DND-41 (cell line): ENCODE measurements at places on chromosomes 2 and 18.

DNA sequence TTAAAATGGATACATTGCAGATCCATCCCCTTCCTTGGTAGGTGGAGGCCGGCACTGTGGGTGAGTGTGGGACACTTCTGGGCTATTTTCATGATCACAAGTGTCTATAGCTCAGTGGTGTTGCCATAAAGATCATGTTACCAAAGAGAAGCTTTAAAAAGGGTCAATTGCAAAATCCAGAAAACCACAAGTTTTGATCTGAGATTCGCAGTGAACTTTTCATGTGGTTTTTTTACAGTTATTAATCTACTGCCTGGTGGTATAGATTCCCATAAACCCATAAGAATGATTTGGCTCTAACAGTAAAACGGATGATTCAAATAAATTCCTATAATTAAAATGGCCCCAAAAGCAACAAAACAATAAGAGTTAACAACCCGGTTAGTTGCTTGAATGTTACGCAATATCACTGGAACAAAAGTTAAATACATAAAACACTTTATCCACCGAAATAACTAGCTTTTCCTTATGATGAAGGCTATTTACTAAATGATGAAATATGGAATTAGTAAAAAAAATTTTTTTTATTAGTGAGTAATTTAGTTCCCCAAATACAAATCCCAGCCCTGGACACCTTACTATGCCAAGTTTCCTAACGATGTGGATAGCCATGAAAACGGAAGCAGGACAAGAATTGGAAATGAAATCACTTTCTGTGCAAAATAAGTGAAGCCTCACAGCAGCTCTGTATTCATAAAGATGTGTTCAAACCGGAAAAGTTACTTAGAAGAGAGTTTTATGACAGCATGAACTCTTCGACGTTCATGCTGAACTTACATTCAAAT lies 95.6 kb upstream of the THOC1 start:
- H3K36me3 ChIP-seq = no peaks in the 10 kb centered on the region
- H3K27ac ChIP-seq = no peak overlapping the region
- H3K27me3 ChIP-seq = peaks cover 5% of the 10 kb centered on the region
- DNase-seq = no peak

GRCh38 chr2:204647626-204648025 lies 102.4 kb downstream of the PARD3B start:
- H3K36me3 ChIP-seq = no peaks in the 10 kb centered on the region
- H3K27ac ChIP-seq = no peak overlapping the region
- H3K27me3 ChIP-seq = no peaks in the 10 kb centered on the region
- no peak overlapping the region for H3K4me3 ChIP-seq

DNA sequence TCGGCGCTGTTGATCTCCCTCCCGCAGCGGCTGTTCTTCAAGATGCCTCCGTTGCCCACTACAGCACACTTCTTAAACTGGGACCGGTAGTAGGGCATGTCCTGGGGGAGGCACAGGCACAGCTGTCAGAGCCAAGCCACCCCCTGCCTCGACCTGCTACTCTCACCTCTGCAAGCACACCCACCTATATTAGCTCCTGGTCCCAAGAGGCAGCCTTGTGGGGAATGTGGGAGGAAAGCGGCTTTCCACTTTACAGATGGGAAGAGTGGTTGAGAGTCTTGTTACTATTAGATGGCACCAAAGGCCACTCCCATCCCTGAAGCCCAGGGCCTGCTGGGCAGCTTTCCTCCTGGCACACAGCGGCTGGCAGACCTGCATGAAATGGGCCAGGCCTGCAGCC lies 29.2 kb upstream of the LOXHD1 start:
- no peaks in the 10 kb centered on the region for H3K36me3 ChIP-seq
- no peak for DNase-seq
- H3K27ac ChIP-seq = no peak overlapping the region
- H3K4me1 ChIP-seq = no peaks in the 10 kb centered on the region
- H3K4me3 ChIP-seq = no peak overlapping the region
- no peaks in the 10 kb centered on the region for H3K27me3 ChIP-seq

- H3K36me3 ChIP-seq = no peaks in the 10 kb centered on the region
- no peak overlapping the region for H3K4me3 ChIP-seq
- DNase-seq = no peak
- no peaks in the 10 kb centered on the region for H3K27me3 ChIP-seq
These were observed 69.2 kb downstream of the LONRF2 start for GRCh38 chr2:100252811-100253698.

DNA sequence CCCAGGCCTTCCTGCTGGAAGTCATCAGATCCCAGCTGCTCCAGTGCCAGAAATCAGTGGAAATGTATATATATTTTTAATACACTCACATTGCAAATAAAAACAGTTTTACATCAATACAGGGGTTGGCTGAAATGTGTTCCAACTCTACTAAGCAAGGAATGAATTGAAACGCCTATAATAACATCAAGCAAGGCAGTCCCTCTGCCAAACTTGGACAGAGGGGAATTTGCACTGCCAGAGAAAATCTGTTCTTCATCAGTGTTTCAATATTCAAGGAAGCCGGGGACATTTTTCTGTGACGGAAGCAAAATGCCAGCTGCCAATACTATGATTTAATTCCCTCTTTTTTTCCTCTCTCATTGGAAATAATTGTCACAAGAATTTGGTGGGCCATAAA lies 335.3 kb downstream of the TNS1 start:
- DNase-seq = no peak
- H3K27me3 ChIP-seq = peaks cover 2% of the 10 kb centered on the region
- no peak overlapping the region for H3K4me3 ChIP-seq
- no peak overlapping the region for H3K27ac ChIP-seq

- no peaks in the 10 kb centered on the region for H3K36me3 ChIP-seq
- no peak for DNase-seq
- H3K27ac ChIP-seq = no peak overlapping the region
- H3K4me1 ChIP-seq = no peaks in the 10 kb centered on the region
- H3K27me3 ChIP-seq = peaks cover 10% of the 10 kb centered on the region
These were observed 42.3 kb downstream of the AQP12A start for GRCh38 chr2:240733803-240734495.

GRCh38 chr2:201228271-201228911 lies 31.9 kb upstream of the CASP8 start:
- no peak overlapping the region for H3K4me3 ChIP-seq
- no peaks in the 10 kb centered on the region for H3K27me3 ChIP-seq
- no peaks in the 10 kb centered on the region for H3K36me3 ChIP-seq
- peaks cover 18% of the 10 kb centered on the region for H3K4me1 ChIP-seq

DNA sequence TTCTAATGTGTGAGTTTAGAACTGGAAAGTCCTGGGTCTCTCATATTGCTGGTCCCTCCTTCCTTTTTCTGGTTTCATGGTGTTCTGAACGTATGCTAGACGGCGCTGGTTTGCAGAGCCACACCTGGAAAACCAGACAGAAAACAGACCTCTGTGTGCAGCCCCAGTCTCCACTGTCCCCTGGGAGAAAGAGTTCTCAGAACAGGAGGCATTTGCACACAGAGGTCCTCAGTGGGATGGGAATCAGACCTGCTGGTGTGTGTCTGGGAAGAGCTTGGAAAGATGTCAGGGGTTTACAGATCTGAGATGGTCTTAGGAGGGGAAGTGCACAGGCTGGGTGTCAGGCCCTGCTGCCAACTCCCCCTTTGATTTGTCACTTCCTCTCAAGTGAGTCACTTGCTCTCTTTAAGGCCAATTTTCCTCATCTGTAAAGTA lies 14.9 kb upstream of the MBP start:
- peak overlapping the region; percentile 72 for H3K27ac ChIP-seq
- DNase-seq = no peak
- H3K4me1 ChIP-seq = peaks cover 34% of the 10 kb centered on the region
- no peaks in the 10 kb centered on the region for H3K36me3 ChIP-seq
- no peaks in the 10 kb centered on the region for H3K27me3 ChIP-seq
- no peak overlapping the region for H3K4me3 ChIP-seq

GRCh38 chr2:54579061-54579681 lies 123.0 kb downstream of the SPTBN1 start:
- DNase-seq = no peak
- no peak overlapping the region for H3K27ac ChIP-seq
- H3K27me3 ChIP-seq = no peaks in the 10 kb centered on the region

DNA sequence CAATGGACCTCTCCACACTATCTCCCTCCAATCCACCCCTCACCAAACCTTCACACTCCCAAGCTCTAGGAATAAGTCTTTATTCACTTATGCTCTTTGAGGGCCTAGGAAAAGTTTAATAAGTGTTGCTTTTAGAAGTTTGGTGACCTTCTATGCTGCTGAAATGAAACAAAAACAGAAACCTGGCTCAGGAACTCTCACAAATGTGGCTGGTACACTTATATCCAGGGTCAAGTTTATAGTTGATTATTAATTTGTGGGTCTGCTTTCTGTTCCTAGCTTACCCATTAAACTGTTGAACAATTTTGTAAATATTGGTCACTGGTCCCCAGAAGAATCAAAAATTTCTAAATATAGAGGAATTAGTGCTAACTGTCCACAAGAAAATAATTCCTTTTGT lies 14.2 kb upstream of the ANKRD44 start:
- no peak overlapping the region for H3K4me3 ChIP-seq
- peaks cover 7% of the 10 kb centered on the region for H3K4me1 ChIP-seq
- H3K27me3 ChIP-seq = no peaks in the 10 kb centered on the region
- H3K27ac ChIP-seq = no peak overlapping the region
- DNase-seq = no peak

DNA sequence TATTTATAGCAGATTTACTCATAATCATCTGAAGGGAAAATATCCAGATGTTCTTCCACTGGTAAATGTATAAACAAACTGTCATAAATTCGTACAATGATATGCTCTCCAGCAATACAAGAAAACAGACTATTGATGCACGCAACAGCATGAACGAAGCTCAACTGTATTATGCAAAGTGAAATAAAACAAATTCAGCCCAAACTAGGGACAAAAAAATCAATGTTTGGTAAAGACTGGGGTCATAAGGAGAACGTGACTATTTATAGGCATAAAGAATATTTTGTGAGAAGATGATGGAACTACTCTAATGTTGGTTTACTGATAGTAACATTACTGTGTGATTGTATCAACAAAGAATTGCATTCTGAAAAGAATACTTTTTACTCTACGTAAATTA lies 1276.7 kb upstream of the DDX18 start:
- H3K4me1 ChIP-seq = no peaks in the 10 kb centered on the region
- DNase-seq = no peak
- no peaks in the 10 kb centered on the region for H3K36me3 ChIP-seq
- H3K27me3 ChIP-seq = no peaks in the 10 kb centered on the region
- no peak overlapping the region for H3K4me3 ChIP-seq

- peaks cover 64% of the 10 kb centered on the region for H3K36me3 ChIP-seq
- no peak for DNase-seq
- peaks cover 18% of the 10 kb centered on the region for H3K4me1 ChIP-seq
- H3K4me3 ChIP-seq = no peak overlapping the region
- no peaks in the 10 kb centered on the region for H3K27me3 ChIP-seq
These were observed 6.8 kb downstream of the SFT2D3 start for GRCh38 chr2:127707890-127708648.

DNA sequence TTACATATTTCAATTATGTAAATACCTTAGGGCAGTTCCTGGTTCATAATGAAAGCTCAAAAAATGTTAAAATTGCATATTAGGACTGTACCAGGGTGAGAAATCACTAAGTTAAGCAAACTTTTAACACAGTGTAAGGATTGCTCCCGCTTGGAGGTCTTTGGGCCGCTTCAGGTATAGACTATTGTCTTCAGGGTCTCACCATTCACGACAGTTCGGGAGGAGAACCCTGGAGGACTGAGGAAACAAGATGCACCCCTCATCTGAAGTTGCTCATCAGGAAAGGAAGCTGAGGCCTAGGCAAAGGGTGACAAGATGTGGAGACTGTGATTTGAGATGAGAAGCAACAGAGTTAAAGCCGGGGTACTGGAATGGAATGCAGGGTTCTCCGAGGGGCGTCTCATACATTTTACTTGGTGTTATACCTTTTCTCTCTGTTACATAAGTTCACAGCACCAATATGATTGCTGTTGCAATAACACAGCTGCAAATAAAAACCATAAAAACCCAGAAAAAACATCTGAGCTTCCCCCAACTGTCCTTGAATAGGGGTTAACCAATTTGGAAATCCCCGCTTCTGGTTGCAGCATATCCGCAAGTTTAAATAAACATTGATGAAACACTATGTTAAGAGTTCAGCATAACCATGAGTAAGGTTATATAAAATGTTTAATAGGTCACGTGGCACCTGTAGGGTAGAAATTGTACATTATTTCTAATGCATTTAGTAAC lies 40.1 kb downstream of the FBXO48 start:
- no peaks in the 10 kb centered on the region for H3K36me3 ChIP-seq
- no peak overlapping the region for H3K27ac ChIP-seq
- H3K4me3 ChIP-seq = no peak overlapping the region
- H3K4me1 ChIP-seq = no peaks in the 10 kb centered on the region; the same call in 1 of the 2 replicates

- H3K27ac ChIP-seq = no peak overlapping the region
- no peak overlapping the region for H3K4me3 ChIP-seq
- no peaks in the 10 kb centered on the region for H3K4me1 ChIP-seq
These were observed 241.8 kb upstream of the RAB12 start for GRCh38 chr18:8367217-8367988.

DNA sequence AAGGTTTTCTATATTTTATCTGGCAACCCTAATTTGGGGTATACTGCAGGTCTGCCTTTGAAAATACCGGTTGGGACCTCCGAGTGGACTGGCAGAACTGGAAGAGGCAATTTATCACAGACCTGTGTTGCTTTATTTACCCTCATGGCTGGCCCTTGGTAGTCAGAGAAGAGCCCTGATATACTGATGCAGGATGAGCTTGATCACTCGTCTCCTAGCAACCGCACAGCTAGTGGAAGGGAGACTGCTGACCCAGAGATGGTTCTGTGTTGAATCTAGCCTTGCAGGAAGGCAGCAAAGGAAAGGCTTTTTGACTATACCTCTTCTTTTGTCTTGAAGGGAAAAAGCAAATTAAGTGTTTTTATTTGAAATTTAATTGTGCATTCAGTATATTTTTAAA lies 154.7 kb downstream of the EML6 start:
- H3K27ac ChIP-seq = no peak overlapping the region
- no peaks in the 10 kb centered on the region for H3K36me3 ChIP-seq
- no peak overlapping the region for H3K4me3 ChIP-seq
- H3K4me1 ChIP-seq = peaks cover 5% of the 10 kb centered on the region; the same call in 1 of the 2 replicates
- no peak for DNase-seq
- H3K27me3 ChIP-seq = no peaks in the 10 kb centered on the region

DNA sequence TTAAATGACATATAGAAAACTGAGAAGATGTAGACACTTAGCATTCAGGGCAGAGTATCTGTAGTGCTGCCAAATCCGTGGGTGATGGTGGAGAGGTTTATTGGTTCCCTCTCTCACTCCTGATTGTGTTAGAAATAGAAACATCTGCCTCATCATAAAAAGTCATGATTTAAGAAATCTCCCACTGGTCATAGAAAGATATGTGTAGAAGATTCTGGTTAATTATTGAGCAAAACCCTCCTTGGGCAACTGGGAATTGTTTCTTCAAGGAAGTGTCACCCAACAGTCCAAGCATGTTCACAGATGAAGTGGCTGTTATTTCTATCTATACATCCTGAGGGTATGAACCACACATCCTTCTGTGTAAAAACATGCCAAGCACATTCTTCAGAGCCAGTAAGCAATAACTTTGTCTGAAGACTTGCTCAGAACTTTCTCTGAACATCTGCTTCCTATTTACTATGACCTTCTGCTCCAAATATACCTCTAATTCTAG lies 33.6 kb upstream of the CHRNA1 start:
- DNase-seq = no peak
- no peaks in the 10 kb centered on the region for H3K4me1 ChIP-seq
- no peak overlapping the region for H3K4me3 ChIP-seq
- H3K36me3 ChIP-seq = peaks cover 5% of the 10 kb centered on the region; the same call in 1 of the 2 replicates
- no peak overlapping the region for H3K27ac ChIP-seq
